Epithelial cell of umbilical artery (primary cell): ENCODE measurements at places on chromosomes 6 and 20. TPM values are rescaled to one million over a fixed set of nuclear protein-coding genes. Genes with fewer than 3 reads are reported as not detected.

IL20RA gene
- total RNA-seq, result not detected in 2 replicates

SLC25A27 gene
- 0.32 and 1.5 TPM in 2 replicates for total RNA-seq

PGC gene
- not detected in 2 replicates for total RNA-seq

TNNC2 gene
- not detected in 2 replicates for total RNA-seq

THBS2 gene
- 3.6 and 6.5 TPM in 2 replicates for total RNA-seq

CRISP2 gene
- total RNA-seq, result under 0.01 TPM in 1 of 2 replicates, not detected in the other

CALHM6 gene
- total RNA-seq, result 1.9 TPM in 1 of 2 replicates, not detected in the other

NMBR gene
- total RNA-seq, result not detected in 2 replicates
